MV-4-11 (cell line): ENCODE measurements at places on chromosomes 3 and 15.

DNA sequence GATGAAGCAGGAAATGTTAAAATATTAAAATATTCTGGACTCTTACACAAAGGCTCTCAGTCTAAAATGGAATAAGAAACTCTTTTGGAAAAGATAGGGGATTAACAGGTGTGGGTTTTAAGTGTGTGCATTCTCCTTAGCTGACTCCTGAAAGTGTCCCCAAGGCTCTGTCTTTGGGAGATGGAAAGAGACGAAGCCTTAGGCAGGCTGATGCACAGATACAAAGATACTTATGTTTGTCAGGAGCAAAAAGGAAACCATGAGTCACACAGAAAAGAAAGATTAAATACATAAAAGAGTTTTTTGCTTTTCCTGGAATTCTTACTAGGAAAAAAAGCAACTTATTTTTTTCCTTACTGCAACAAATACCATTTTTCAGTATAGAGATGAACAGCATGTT, 23.8 kb upstream of the ABI3BP start:
- DNase-seq: no peak

DNA sequence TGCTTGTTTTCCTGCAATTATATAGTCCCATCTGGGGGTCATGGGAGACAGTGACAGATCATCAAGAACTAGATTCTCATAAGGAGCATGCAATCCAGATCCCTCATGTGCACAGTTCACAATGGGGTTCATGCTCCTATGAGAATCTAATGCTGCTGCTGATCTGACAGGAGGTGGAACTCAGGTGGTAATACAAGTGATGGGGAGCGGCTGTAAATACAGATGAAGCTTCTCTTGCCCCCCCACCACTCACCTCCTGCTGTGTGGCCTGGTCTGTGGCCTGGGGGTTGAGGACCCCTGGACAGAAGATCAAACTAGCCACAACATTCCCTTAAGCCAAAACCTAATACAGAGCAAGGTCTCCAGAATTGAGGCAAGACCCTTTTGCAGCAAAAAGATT, 161.1 kb downstream of the WDR76 start:
- no peak for DNase-seq

DNA sequence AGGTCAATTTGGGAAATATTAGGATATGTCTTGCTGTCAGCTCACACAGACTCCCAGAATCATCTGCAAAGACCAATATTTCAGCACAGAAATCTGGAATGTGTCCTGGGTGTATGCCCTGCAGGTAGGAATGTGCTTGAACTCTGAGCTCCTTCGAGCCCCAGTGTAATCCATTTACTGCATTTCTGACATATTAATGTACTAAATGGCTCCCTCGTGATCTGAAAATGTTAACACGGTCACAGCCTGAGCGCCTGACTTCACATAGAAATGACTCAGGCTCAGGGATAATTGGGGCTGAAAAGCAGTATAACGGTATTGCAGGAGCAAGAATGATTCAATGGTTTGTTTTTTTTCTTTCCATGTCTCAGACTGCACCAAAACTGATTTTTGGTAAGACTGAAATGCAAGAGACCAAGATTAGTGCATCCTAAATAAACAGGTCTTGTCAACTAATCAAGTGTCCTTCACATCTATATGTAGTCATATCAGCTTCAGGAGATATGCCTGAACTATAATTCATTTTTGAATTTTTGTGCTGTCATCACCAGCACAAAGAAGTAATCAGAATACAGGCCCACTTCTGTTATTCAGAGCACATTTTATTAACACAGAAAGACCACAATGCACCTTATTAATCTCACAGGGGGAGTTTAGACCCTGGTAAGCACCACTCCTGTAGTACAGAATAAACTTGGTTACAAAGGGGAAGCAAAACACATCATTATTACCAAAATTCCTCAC, 49.8 kb downstream of the DCLK3 start:
- DNase-seq: no peak

- no peak for DNase-seq
These were observed 62.1 kb upstream of the IQSEC1 start for GRCh38 chr3:13135251-13135810.

GRCh38 chr3:174758943-174759342, 100.2 kb upstream of the NAALADL2 start:
- DNase-seq: no peak

DNA sequence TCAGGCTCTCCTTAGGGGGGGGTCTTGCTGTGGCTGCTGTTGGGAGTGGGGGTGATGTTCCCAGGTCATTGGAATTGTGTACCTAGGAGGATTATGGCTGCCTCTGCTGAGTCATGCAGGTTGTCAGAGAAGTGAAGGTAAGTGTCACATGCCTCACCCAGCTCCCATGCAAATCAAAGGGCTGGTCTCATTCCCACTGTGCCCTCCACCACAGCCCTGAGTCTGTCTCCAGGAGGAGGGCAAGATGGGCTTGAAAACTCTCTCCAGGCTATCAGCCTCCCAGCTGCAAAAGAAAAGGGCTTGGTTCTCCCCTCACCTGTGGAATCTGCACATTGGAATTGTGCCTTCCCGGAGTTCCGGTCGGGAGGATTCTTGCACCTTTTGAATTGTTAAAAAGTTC, 580.5 kb downstream of the NSUN3 start:
- DNase-seq: no peak

- DNase-seq: peak; percentile 54
These were observed 1.5 kb downstream of the CYP1A1 start for GRCh38 chr15:74723754-74724334.

DNA sequence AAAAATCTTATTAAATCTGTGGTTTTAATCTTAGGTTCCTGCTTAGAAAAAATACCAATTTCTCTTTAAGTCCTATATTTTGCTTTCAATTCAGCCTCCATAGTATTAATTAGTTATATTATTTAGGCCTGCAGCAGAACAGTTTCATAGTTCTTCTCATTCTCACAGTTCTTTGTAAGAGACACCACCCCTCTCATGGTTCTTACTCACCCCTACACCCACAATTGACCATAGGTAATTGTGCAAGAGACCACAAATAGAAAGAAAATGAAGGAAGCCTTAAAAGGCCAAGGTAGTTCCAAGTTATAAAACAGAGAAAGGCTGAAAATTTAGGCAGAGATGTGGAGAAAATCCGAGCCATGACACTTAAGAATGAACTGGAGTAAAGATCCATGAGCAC, 415.3 kb downstream of the TIGIT start:
- DNase-seq: peak; percentile 59

DNA sequence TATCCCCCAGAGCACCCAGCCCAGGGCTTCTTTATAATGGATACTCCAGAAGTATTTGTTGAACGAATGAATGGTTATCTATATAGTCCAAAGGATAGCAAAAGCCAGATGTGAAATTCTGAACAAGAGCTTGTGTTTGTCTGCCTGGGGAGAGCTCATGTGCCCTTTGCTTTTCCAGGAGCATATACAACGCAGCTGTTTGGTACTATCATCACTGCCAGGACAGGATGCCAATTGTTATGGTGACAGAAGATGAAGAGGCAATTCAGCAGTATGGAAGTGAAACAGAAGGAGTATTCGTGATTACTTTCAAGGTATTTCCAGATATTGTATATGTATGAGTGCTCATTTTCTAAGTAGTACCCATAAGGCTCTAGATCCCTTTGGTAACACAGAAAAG, 15.2 kb downstream of the DIS3L start:
- no peak for DNase-seq

- DNase-seq: no peak
These were observed 29.2 kb upstream of the PLSCR5 start for GRCh38 chr3:146634346-146634745.

DNA sequence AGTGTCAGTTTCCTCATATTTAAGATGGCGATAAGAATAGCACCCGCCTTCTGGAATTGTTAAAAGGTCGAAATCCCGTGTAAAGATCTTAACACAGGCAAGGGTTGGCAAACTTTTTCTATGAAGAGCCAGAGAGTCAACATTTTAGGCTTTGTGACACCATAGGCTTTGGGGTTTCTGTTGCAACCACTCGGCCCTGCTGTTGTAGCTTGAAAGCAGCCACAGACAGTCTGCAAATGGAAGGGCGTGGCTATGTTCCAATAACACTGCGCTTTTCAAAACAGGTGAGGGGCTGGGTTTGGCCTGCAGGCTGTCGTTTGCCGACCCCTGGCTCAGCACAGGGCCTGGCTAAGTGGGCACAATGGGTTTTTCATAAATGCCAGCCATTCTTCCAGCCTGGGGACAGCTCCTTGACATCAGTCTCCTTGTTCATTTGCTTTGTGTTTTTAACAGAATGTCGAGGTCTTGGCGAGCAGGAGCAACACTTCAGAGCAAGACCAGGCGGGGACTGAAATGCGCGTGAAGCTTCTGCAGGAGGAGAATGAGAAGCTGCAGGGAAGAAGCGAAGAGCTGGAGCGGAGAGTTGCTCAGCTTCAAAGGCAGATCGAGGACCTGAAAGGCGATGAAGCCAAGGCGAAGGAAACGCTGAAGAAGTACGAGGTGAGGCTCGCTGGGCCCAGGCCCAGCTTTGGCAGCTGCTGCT, 75.2 kb upstream of the MYZAP start:
- peak; percentile 27 for DNase-seq

GRCh38 chr3:37642670-37643598, 218.7 kb upstream of the CTDSPL start:
- DNase-seq: no peak

DNA sequence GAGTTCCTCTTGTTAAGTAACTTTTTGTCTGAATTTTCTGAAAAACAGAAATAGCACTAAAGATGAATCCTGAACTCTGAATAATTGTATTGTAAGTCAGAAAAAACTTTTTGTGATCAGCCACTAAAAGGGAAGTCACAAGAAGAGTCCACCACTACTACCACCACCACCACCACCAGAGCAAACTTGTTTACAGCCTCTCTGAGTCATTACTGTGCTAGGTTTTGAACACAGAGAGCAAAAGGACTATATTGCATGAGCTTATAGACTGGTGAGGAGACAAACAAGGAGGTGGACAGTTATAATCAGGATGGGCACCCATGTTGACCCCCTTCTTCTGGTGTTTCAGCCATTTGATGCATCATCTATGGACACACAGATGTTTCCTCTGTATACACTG, 141.7 kb downstream of the IL5RA start:
- DNase-seq: peak; percentile 34

GRCh38 chr3:126998728-126999127, 15.8 kb downstream of the PLXNA1 start:
- DNase-seq: no peak

GRCh38 chr3:113057117-113057516, 66.3 kb downstream of the GTPBP8 start:
- peak; percentile 44 for DNase-seq

GRCh38 chr3:46539443-46540005, 26.6 kb downstream of the LRRC2 start:
- DNase-seq: no peak

GRCh38 chr3:159616234-159616825, 372.3 kb upstream of the IL12A start:
- no peak for DNase-seq

- DNase-seq: peak; percentile 99
These were observed 45.2 kb downstream of the CDCP1 start for GRCh38 chr3:45100981-45101407.

GRCh38 chr3:167913219-167913835, 177.8 kb downstream of the SERPINI1 start:
- peak; percentile 87 for DNase-seq

- no peak for DNase-seq
These were observed 102.7 kb downstream of the ASB7 start for GRCh38 chr15:100705065-100705464.

DNA sequence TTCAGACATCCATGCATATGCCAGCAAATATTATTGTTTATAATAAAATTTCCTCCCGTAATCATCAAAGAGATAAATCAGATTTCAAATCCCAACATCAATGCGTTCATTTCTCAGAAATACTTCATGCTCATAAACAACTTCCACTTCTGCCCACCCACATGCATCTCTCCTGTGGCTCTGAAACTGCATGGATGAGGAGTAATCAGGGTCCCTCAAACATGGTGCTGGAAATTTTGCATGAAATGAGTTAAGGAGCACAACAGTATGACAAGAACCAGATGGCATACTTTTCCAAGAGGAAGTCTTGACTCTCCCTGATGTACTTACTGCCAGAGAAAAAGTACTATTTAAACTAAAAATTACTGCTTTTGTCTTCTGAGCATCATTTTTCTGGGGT, 26.9 kb upstream of the MFSD1 start:
- no peak for DNase-seq

GRCh38 chr3:179072100-179072438, 460 bp upstream of the ZMAT3 start:
- peak; percentile 56 for DNase-seq

GRCh38 chr3:124928333-124929202, 6.0 kb downstream of the MUC13 start:
- peak; percentile 49 for DNase-seq
